Stimulated activated CD8-positive, alpha-beta memory T cell treated with anti-CD3 and anti-CD28 coated beads, Interleukin-7, amount 100 ng/mL, for 4 hours (primary cell): ENCODE measurements at places on chromosomes 1 and 21.

GRCh38 chr1:90963651-90964050 is 58.2 kb downstream of the ZNF644 start:
- DNase-seq = no peak

DNA sequence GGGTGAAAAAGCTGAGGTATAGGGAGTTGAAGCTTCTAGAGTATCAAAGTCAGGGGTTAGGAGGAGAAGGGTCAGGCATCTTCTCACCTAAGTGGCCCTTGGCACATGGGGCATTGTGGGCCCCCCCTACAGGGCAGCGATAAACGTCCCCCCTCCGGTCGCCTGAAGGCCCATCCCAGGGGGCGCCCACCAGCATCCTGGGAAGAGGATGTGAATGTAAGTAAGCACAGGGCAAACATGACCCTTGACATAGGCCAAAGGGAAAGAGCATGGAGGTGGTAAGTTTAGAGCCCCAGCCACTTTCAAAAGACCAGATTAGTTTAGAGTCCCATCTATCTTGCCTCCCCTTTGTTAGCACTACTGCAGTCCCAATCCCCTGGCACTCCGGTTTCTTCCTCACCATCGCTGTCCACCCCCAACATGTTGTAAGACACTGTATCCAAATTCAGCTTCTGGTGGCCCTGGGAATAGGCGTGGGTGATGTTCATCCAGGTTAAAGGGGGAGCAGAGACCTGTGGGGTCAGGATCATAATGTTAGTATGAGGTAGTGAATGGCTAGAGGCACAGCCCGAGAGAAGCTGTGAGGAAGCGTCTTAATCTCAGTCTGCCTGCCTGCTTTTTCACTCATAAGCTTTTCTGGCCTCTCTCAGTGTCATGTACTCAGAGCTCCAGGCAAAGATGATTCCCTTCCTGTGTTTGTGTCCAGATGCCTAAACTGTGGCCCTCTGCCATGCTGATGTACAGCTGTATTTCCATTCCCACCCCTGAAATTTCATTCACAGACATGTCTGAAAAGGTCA is 2.7 kb downstream of the ITGA10 start:
- no peak for DNase-seq

GRCh38 chr1:206463137-206463536 is 7.1 kb upstream of the IKBKE start:
- no peak for DNase-seq

DNA sequence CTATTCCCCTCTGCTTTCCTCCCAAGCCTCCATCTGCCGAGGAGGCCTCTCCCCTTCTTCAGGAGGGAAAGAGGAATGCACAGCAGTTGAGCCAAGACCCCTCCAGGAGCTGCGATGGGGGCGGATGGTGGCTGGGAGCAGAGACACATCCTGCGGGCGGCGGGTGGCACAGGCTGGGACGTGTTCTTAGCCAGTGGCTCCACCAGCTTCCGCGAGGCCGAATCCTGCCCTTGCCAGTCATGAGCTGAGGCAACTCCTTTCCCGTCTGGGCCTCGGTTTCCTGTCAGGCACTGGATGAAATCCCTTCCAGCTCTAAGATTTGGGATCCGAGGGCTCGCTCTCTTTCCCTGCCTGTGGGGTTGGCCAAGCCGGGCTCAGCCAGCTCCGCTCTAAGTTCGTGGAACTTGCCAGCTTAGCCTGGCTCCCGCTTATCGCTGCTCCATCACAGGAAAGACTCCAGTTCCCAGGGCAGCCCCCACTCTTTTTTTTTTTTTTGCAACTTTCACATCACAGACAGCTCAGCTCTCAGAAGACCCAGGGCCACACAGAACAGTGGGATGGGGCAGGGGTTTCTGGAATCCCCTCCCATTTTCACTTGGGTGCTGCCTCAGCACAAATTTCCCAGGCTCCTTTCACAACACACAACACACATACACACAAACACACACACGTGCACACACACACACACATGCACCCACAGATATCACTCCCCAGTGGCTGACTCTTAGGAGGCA is 506 bp downstream of the MYOM3 start:
- no peak for DNase-seq

- DNase-seq = no peak
Observed at GRCh38 chr1:37752213-37752582, 12.7 kb downstream of the EPHA10 start.

DNA sequence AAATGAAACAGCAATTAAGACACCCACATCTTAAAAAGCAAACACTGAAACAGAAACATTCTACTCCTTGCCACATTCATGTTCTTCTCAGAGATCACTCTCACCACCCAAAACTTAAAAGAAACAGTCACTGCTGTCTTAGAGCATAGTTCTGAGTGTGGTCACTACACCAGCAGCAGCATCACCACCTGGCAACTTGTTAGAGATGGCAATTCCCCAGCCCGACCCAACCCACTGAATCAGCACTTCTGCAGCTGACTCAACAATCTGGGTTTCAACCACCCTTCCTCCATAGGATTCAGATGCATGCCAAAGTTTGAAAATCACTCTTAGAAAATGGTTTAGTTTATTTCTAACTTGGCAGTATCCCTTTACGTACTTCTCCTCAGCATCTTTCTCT is 126.1 kb downstream of the CDC42BPA start:
- no peak for DNase-seq

DNA sequence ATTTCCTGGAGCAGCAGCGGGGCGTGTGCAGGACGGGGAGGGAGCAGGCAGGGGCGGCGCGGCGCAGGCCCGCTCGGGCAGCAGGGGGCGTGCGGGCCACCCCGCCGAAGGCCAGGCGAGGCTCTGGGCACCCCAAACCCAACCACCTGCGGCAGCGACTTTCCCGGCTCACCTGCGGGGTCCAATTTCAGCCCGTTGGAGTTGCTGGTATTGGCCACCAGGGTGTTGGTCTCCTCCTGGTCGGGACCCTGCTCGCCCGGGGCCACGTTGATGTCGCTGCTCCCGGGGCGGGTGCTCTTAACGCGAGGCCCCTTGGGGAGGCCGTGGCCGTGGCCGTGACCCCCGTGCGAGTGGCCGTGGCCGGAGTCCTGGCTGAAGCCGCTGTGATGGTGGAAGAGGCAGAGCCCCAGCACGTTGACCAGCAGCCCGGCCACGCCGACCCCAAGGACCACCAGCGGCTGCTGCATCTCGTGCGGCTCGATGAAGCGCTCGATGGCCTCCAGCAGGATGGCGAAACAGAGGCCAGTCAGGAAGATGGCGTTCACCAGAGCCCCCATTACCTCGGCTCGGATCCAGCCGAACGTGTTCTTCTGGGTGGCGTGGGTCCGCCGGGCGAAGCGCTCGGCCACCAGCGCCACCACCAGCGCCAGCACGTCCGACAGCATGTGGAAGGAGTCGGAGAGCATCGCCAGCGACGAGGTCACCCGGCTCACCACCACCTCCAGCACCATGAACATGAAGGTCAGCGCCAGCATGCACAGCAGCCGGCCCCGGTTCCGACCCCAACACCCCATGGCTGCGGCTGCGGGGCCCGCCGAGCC is 932 bp downstream of the SLC30A1 start:
- peak; percentile 36 for DNase-seq

- DNase-seq = peak; percentile 64
Observed at GRCh38 chr1:55277377-55278130, 62.4 kb upstream of the USP24 start.

GRCh38 chr1:46183079-46183847 is 7.0 kb upstream of the P3R3URF start:
- DNase-seq = no peak

DNA sequence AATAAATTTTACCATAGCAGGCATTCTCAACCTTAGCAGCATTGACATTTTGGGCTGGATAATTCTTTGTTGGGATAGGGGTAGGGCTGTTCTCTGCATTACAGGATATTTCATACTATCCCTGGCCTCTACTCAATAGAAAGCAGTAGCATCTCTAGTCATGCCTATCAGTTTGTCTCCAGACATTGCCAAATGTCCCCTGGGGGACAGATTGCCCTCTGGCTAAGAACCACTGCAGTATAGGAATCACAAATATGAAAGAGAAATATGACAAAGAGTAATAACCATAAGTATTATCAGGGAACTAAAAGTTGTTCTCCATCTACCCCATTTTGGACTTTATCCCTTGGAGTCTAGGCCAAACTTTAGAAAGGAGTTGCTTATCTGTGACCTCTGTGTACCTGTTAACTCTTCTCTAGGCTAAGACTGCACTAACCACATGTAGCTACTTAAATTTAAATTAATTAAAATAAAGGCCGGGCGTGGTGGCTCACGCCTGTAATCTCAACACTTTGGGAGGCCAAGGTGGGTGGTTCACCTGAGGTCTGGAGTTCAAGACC is 76.1 kb downstream of the AGO3 start:
- DNase-seq = no peak

- DNase-seq = no peak
Observed at GRCh38 chr21:41634211-41634694, 126.3 kb upstream of the TMPRSS2 start.

- no peak for DNase-seq
Observed at GRCh38 chr1:166354406-166354805, 187.6 kb upstream of the FAM78B start.

- DNase-seq = no peak
Observed at GRCh38 chr21:42784276-42784675, 95.1 kb downstream of the WDR4 start.

- DNase-seq = no peak
Observed at GRCh38 chr1:84412316-84412942, 14.1 kb downstream of the DNASE2B start.

DNA sequence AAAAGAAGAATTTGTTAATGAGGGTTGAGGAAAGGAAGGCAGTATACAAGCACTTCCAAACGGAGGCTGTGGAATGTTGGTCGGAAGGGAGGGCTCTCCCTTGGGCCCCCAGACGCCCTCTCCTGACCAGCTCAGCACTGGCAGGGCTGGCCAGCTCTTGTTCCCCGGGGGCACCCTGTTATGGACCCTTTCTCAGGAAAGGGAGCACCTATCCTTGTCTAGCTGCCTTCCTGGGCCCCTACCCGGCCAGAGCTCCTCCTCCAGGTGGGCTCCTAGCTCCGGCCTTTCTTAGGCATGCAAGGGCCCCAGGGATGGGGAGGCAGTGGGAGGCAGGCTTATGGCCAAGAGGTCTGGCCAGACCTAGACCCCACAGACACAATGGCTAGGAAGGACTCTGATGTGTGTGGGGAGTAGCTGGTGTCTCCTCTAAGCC is 926 bp downstream of the BLACAT1 start:
- DNase-seq = no peak

DNA sequence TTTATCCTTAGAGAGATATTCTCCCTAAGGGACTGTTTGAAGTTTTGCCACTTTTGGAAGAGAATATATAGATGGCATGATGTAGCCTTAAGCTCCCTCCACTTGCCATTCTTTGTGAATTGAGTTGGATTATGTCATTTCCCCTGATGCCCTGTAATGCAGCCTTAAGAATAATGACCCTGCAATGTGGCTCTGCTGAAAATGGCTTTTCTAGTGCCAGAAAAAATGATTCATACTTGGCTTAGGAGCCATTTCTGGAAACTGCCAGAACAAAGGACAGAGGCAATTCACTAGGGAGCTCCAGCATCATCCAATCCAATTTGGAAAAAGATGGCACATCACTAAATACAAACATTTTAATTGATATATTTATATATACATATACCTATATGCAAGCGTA is 265.3 kb downstream of the SPATA17 start:
- no peak for DNase-seq

DNA sequence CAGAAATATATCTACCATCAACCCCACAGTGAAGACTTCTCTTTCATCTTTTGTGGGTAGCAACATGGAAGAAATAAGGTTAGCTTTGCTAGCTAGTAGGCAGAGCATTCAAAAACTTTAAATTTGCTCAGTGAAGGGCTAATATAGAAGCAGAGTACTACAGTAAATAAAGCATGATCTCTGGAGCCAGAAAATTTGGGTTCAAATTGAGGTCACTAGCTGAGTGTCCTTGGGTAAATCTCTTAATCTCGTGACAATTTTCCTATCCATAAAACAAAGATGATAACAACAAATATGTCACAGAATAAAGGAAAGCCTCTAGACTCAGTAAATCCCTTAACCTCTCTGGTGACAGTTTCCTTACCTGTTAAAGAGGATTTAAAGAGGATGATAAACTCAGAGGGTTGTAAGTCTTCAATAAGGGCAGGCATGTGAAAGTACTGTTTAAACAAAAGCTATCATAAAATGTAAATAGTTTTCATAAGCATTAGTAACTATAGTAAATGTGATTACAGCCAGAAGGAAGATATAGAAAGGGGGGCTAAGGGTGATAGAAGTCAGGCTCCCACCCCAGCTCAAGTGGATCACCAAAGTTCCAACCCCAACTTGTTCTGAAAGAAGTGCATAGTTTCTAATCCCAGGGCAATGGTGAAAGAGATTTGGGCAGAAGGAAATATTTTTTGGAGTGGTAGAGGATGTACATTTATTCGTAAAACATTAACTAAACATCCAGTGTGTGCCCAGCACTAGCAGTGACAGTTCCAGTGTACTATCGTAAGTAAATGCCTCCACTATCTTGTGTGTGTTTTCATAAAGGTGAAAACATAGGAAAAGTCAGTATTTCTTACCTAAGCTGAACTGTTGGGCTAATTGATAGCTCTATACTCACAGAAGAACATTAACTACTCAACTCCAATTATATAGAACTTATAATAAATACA is 24.8 kb downstream of the TM2D1 start:
- DNase-seq = no peak

GRCh38 chr1:225655509-225656258 is 2.8 kb upstream of the ENAH start:
- DNase-seq = no peak

DNA sequence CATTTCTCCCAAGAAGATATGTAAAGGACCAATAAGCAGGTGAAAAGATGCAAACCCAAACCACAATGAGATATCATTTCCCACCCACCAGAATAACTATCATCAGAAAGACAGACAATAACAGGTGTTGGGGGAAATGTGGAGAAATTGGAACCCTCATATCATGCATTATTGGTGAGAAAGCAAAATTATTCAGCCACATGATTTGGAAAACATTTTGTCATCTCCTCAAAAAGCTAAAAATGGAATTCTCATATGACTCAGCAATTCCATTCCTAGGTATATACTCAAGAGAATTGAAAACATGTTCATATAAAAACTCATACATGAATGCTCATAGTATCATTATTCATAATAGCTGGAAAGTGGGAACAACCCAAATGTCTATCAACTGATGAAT is 25.1 kb upstream of the RNF186 start:
- no peak for DNase-seq

DNA sequence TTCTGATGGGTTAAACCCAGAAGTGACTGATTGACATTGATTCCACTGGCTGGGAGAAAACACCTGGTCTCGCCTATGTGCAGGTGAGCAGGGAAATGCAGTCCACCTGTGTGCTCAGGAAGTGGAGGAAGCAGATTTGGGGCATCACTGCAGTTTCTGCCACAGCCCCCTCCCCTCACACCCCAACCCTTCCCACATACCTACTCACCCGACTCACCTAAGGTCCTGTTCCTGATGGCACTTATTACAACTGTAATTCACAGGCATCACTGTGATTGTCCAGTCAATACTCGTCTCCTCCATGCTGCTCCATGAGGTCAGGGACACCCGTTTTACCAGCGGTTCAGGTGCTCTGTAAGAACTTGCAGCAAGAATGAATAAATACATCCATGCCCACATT is 68.5 kb downstream of the PCP4 start:
- no peak for DNase-seq
